ENCODE measurements at places on chromosomes 7 and 10. TPM values are rescaled to one million over a fixed set of nuclear protein-coding genes. Genes with fewer than 3 reads are reported as not detected.

DNA sequence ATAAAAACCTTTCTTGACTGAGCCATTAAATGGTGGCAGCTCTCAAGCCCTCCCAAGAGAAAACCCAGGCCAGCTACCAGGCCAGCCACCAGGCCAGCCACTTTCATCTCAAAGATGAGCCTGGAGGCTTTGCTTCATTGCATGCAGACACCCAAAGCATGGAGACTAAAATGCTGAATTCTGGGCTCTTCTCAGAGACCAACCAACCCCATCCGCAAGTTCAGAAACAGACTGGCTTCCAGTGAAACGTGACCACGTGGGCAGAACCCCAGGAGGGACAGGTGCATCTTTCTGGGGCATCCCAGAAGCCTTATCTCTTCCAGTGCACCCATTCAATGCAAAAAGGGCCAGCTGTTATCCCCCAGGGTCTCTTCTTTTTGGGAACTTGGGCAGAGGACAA lies 20.9 kb downstream of the CHST15 start:
- DNase-seq, result no peak

- no peak for DNase-seq
Measured at GRCh38 chr7:115722302-115722977, 308.1 kb downstream of the TFEC start.

GRCh38 chr7:154198481-154198880 lies 146.3 kb downstream of the DPP6 start:
- DNase-seq, result no peak

DNA sequence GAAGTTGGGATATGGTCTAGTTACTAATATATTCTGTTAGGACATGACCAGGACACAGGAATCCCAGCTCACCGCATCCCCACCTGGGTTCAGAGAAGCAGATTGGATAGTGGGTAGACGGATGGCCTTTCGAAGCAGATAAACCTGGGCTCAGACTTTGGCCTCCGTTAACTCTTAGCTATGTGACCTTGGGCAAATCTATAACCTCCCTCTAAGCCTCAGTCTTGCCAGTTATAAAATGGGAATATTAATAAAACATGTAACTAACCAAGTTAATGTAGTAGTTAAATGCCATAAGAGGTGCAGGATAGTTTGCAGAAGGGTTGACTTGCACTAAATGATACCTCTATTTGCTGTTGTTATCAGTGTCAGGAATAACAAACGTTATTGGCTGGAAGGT lies 127.6 kb upstream of the JCAD start:
- DNase-seq, result no peak

DNA sequence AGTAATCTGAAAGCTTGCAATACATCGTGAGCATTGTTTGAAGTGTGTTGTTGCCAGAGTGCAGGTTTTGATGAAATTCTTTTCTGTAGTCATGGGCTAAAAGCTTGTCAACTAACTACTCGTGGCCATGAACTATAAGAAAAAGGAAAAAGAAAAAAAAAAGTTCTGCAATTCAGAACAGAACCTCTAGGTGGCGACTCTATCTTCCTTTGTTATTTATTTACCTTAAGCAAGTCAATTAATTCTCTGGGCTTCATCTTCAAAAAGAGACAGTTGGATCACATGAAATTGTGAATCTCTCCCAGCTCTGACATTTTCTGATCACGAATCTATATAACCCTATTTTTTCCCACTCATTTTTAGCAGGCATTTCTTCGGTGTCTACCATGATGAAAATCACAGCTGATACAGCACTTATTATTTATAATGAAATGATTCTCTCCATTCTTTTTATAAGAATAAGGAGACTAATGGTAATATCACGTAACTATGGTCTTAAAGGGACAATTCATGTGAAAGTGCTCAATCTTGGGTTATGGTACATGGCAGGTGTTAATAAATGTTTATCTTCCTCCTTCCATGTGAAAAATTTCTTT lies 18.8 kb downstream of the TMEM196 start:
- DNase-seq, result no peak

Gene PRKCQ
- total RNA-seq, result 0.11 TPM

Gene NUP205
- total RNA-seq, result 84.1 TPM

GRCh38 chr10:80405035-80405434 lies 3.3 kb upstream of the PRXL2A start:
- DNase-seq, result no peak

Gene MYO3A
- total RNA-seq, result 1.1 TPM

DNA sequence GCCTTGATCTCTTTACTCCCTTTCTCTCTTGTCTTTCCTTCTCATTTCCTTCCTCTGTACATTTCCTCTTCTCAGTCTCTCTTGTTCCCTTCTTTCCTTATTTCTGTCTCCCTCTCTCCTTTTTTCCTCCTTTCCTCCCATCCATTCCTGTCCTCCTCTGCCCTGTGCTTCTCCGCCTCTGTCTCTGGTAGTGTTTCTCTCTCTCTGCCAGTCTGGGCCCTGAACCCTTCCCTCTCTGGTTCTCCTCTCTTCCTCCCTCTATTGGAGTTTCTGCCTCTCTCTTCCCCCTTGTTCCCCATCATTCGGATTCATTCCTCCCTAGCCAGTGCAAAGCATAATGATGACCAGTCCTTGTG lies 13.2 kb upstream of the PAX2 start:
- no peak for DNase-seq

DNA sequence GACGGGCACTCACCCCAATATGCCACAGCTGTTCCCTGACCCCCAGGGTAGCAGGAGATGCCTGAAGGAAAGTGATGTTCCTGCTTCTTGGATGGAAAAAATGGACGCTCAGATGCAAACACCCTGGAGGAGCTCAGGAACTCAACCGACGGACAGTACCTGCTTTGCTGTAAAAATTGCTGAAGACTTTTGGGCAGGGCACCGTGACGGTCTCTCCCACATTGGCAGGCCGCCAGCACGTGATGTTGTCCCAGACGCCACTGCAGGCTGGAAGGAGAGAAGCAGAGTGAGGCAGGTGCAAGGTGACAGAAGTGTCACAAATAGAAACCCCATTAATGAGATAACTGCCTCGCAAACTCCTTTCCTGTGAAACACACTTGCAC lies 35.0 kb downstream of the VIPR2 start:
- no peak for DNase-seq

DNA sequence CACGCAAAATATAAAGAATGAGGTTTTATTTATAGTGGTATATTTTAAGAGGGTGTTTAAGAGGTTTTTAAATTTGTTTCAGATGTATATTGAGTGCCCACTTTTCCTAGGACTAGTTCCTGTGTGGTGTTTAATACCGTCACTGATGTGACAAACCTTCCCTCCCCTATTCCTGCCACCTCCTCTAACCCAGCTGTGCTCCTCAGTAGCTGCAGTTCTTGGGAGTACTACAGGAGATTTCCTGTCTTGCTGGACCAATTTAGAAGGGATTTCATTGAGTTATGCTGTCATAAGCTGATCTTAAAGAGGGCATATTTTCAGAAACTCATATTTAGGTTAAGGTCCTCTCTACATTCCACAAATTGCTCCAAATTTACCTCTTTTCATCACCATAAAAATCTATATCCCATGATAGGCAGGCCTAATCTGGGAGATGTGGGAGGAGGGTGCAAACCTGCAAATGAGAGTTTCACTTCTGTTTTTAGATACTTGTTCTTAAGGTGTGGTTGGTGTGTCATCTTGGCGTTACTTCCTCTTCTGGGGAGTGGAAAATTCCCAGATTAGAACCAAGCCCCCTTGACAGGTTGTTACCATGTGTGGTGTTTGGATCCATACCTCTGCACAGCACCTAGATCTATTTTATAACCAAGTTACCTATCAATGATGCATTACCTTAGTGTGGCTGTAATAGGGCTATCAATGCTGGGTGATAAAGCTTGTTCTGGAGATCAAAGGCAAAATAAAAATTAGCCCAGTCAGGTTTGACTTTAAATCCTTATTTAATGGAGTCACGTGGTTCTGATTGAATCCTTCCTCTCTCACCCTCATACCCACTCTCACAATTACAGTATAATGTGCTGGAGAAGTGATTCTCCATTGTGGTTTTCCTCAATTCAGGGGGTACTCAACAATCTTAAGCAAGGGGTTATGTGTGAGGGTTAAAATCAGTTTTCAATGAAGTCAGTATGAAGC lies 141.1 kb downstream of the CDK14 start:
- no peak for DNase-seq

GRCh38 chr7:112346381-112347060 lies 103.7 kb upstream of the IFRD1 start:
- DNase-seq, result no peak

- no peak for DNase-seq
Measured at GRCh38 chr7:98460902-98461301, 60.0 kb upstream of the BAIAP2L1 start.

Gene EPHA1
- total RNA-seq, result not detected

DNA sequence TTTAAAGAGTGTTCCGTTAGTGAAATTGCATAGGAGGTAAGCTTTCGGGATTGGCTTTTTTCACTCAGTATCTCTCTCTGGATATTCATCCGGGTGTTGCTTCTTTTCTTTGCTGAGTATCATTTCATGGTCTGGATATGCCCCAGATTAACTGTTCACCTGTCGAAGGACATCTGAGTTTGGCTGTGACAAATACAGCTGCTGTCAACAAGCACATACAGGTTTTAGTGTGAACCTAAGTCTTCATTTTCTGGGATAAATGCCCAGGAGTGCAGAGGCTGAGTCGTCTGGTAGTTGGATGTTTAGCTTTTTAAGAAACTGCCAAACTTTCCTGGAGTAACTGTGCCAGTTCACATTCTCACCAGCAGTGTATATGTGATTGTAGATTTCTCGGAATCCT lies 5.6 kb downstream of the DOCK1 start:
- DNase-seq, result no peak

DNA sequence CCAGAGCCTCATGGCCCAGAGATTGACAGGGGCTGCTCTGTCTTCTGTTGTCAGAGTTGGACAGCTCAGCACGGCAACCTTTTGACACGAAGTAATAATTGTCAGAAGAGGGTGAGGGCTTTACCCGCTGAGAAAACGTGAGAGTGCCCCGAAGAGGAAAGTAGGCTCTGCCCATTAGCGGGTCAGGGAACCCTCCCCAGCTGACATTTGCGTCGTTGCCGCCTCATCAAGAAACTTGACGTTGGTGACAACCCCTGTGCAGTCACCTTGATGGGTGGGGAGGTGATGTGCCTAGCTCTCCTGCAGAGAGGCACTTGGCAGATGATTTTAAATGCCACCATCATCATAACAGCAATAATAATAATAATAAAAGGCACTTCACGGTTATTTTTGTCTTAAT lies 202.1 kb downstream of the USP6NL start:
- DNase-seq, result no peak

GRCh38 chr10:59265141-59265540 lies 88.7 kb downstream of the PHYHIPL start:
- DNase-seq, result no peak

DNA sequence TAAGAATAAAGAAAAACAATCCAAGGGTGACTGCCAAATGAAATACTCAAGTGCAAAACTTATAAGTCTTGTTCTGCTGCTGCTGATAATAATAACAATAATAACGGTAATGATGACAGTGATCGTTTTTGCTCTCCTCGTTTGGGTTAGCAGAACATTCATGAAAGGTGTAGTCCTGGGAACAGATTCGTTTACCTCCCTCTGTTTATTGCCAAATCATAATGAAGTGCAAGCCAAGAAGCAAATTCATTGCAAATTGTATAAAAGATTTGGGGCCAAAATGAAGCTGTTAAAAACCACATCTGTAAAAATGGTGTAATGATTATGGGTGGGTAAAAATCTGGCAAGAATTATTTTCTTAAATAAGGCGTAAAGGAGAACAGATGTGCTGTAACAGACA lies 587.2 kb upstream of the MKI67 start:
- DNase-seq, result no peak

Gene MYPN
- total RNA-seq, result not detected

- DNase-seq, result no peak
Measured at GRCh38 chr10:35130663-35131062, 4.0 kb downstream of the CREM start.
